ENCODE measurements at places on chromosomes 4 and X.

GRCh38 chr4:84916227-84916626 lies 50.3 kb downstream of the WDFY3 start:
- DNase-seq, result no peak

DNA sequence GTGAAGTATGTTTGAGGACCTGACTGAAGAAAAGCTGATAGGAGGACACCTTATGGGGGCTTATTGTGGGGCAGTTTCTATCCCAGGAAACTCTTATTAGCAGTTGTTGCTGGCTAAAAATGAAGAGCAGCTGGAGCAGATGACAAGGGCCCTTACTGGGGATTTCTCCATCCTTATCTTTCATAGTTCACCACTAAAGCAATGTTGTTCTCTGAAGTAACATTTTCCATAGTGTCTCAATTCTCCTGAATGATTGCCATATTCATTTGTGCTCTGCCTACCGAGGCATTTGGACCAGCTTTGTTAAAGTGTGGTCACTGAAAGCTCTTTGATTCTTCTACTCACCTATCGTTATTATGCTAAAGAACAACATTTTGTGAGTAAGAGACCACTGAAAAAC lies 7.7 kb downstream of the ENOX2 start:
- DNase-seq, result no peak

DNA sequence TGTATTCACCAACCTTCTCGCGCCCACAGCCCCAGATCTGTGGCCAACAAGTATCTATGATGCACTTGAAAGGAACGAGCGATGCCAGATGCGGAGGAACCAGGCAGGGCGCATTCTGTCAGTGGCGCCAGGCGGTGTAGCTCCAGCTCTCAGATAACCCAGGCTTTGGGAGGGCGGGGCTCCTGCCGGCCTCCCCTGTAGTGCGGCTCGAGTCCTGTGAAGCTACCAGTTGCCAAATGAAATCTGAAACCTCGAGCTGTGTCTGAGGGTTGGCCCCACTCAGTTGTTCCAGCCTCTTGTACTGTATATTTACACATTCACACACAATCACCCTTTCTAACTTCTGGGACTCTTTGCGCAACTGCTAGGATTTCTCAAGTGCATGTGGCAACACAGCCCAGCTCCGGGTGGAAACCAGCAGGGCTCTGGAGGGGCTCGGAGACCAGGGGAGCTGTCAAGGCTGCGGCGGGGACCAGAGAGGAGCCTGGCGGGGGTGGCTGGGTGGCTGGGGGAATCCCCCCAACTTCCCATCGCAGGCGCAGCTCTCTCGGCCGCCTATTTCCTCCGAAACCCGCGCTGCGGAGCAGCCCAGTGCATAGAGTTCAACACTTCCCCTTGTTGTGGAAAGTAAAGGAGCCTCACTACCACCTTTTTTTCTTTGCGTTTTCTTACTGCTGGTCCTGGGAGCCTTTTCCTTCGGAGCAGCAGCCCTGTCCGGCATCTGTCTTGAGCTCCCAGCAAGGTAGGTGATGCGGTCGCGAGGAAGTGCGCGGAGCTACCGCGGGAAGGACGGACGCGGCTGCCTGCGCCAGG lies at the start of gene ARHGAP24:
Gene ARHGAP24 (plus strand): TSS at position 333 of the 813 bp plus-strand sequence.
- DNase-seq, result no peak

- DNase-seq, result no peak
These were observed 147.9 kb upstream of the CTSO start for GRCh38 chr4:156101571-156101970.

GRCh38 chr4:77501851-77502250 lies 103.8 kb upstream of the CXCL13 start:
- DNase-seq, result no peak

- DNase-seq, result no peak
These were observed 2.2 kb downstream of the FAT4 start for GRCh38 chr4:125316791-125317524.

- no peak for DNase-seq
These were observed 97.0 kb upstream of the PDHA2 start for GRCh38 chr4:95742872-95743271.

- peak; percentile 30 for DNase-seq
These were observed 74.7 kb downstream of the PAQR3 start for GRCh38 chr4:78864405-78865024.

GRCh38 chr4:125041372-125041930 lies 273.3 kb upstream of the FAT4 start:
- DNase-seq, result no peak
